ENCODE measurements at places on chromosomes 2 and 18.
A peak's percentile ranks its signal among the peaks of the same experiment; 100 is the strongest.

DNA sequence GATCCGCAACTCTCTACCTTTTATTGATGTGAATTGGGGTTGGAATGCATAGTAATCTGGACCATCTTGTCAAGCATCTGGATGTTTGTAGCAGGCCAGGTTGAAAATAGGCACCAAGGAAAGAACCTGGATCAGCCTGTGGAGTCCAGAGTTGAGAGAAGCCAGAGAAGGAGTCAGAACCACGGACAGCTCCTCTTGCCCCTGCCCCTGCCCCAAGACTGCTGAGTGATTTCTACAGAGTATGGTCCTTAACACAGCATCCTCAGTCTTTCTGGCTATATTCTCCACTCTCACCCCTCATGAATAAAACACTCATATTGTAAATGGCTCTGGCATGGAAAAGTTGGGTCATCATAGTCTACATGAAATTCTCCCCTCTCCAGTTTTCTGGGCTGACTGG, 154.6 kb downstream of the LOXHD1 start:
- no peak for ATAC-seq

- ATAC-seq: no peak
Observed at GRCh38 chr2:188573453-188573852, 281.8 kb downstream of the GULP1 start.

GRCh38 chr18:23573626-23574431, 12.5 kb downstream of the NPC1 start:
- peak; percentile 92 for ATAC-seq

GRCh38 chr2:238895891-238896600, 48.2 kb downstream of the TWIST2 start:
- no peak for ATAC-seq

DNA sequence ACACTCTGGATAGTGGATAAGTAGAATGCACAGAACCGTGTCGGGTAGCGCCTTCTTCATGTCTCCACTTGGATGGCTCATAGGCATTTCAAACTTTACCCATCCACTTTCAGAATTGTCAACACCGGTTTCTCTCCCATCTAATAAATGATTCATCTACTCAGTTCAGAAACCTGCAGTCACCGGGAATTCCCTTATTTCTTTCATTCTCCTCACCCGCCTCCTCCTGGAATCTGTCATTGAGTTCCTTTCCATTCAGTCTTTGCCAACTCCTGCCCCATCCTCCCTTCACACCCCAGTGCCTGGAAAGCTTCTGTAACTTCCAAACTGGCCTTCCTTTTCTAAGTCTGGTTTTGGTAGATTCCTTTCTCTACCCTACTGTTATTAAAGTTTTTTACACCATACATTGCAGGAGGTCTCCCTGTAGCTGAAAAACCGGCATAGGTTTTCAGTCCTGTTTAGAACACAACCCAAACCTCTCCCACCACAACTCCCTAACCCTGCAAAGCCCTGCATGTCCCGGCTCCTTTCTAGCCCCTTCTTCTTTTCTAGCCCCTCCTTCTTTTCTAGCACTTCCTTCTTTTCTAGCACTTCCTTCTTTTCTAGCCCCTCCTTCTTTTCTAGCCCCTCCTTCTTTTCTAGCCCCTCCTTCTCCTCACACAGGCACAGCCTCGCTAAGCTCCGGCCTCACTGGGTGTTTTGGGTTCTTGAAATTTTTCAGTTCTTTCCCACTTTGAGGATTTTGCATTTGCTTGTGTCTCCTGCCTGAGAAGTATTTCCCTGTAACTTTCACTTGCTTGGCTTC, 133.9 kb upstream of the KLHL14 start:
- no peak for ATAC-seq

- peak; percentile 15 for ATAC-seq
Observed at GRCh38 chr2:191015239-191015638, 1.3 kb upstream of the STAT1 start.

- no peak for ATAC-seq
Observed at GRCh38 chr18:61833978-61834377, 58.8 kb downstream of the RNF152 start.

GRCh38 chr2:152618193-152618564, 99.1 kb downstream of the PRPF40A start:
- no peak for ATAC-seq

- ATAC-seq: no peak
Observed at GRCh38 chr2:139652385-139652784, 872.2 kb upstream of the NXPH2 start.

GRCh38 chr2:224638301-224638823, 53.2 kb upstream of the CUL3 start:
- ATAC-seq: peak; percentile 95

DNA sequence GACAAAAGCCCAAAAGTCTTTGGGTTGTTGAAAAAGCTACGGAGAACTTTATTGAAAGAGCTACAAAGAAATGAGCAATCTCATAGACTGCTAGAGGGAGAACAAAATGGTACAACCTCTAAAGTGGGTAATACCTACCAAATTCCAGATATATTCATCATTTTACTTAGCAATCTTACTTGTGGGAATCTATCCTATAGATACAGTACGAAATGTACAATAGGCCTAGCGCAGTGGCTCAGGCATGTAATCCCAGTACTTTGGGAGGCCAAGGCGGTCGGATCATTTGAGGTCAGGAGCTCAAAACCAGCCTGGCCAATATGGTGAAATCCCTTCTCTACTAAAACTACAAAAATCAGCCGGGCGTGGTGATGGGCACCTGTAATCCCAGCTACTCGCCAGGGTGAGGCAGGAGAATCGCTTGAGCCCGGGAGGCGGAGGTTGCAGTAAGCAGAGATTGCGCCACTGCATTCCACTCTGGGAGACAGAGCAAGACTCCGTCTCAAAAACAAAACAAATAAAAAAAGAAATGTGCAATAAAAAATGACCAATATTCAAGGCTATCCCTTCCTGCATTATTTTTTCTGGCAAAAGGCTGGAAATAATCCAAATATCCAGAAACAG, 10.1 kb downstream of the EXOC6B start:
- ATAC-seq: no peak

GRCh38 chr18:44041553-44041952, 639.1 kb upstream of the SETBP1 start:
- no peak for ATAC-seq

DNA sequence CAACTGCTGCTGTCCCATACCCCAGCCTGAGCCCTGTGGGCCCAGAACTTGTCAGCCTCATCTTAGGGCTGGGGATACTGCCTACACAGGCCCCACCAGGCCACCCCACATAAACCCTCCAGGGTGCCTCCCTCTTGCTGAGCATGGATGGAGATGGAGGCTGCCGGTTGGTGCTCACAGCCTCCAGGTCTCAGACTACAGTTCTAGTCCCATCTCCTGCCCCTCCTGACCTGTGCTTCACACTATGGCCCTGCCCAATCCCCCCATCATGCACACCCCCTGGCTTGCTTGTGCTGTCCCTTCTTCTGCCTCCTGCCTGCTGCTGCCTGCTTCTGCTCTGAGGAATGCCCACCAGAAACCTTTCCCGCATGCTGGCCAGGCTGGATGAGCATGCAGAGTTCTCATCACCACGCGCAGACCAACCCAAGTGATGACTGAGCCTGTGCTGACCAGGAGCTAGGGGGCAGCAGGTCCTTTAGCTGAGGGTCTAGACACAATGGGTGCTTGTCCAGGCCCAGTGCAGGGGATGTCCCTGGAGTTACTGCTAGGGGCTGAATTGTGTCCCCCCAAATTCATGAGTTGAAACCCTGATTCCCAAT, 138.4 kb upstream of the HS6ST1 start:
- ATAC-seq: no peak

DNA sequence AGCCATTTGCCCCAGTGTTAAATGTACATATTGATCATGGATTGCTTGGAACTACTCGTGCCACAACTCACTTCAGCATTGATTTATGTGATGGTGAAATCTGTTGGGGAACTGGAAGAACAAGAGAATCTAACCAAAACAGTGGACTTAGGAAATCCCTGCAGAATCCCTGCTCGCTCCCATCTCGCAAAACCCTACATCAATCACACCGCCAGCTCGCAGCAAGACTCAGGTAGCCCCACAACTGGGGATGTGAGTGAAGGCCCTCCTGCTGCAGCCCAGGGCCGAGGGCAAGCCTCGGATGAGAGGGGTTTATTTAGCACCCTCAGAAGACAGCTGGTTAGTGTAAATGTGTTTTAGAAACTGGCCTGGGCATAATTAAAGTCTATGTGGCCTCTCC, 171.6 kb downstream of the ANAPC1 start:
- no peak for ATAC-seq

- peak; percentile 85 for ATAC-seq
Observed at GRCh38 chr2:15316370-15316814, 244.7 kb downstream of the NBAS start.

GRCh38 chr2:73233932-73234832, at the start of gene CCT7:
TSS of gene CCT7 (plus strand) at chr2:73234308. CDS start at chr2:73234379, 71 bp downstream.
- ATAC-seq: peak; percentile 63

- no peak for ATAC-seq
Observed at GRCh38 chr2:149561309-149561926, 26.2 kb downstream of the MMADHC start.

- ATAC-seq: no peak
Observed at GRCh38 chr18:48992791-48993555, 42.2 kb upstream of the SMAD7 start.

- ATAC-seq: no peak
Observed at GRCh38 chr2:187900021-187900420, 345.8 kb upstream of the TFPI start.

GRCh38 chr2:19871836-19872235, 29.9 kb downstream of the TTC32 start:
- ATAC-seq: no peak

GRCh38 chr2:63975437-63976124, 43.6 kb downstream of the VPS54 start:
- peak; percentile 77 for ATAC-seq

GRCh38 chr2:175350105-175350504, 168.6 kb upstream of the ATP5MC3 start:
- no peak for ATAC-seq

- ATAC-seq: peak; percentile 93
Observed at GRCh38 chr2:119827866-119828507, 68.3 kb downstream of the PTPN4 start.

- ATAC-seq: no peak
Observed at GRCh38 chr2:220103596-220103995, 476.2 kb downstream of the SLC4A3 start.

DNA sequence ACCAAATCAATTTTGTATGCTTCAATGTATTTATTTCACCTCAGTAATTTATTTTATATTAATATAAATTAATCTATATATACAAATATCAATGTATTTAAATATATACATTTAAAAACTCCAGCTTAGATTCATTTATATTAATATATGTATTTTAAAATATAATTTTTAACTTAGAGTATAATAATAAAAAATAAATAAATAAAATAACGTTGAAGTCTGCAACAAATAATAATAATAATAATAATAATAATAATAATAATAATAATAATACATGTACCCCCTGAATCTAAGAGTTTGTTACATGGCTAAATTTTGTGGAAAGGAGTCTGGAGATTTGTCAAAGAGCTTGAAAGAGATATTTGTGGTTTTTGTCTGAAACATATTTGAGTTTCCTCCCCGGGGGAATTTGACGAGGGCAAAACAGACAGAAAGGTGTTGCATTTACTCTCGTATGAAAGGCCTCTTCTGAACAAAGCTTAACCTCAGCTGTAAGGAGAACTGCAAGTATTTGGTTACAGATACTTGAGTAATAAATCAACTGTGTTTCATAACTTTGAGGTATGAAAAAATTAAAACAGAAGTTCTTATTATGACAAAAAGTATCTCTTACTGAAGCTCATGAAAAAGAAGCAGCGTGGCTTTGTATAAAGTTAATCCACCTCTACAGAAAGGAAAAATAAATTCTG, 93.4 kb downstream of the CDH19 start:
- no peak for ATAC-seq

DNA sequence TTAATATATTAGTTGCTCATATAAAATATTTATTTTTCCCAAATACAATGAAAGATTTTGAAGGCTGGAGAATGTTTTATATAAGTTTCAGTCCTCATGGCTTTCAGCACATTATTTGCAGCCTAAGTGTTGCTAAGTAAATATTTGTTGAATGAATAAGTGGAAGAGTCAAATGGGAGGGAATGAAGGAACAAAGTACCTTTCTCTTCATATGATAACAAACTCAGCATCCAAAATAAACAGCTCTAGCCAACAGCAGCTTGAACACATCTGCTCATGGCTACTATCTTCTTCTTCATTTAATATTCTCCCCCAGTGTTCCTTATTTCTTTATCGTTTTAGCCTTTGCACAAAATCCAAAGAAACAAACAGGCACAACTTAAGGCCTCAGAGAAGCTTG, 385.2 kb upstream of the PIK3C3 start:
- ATAC-seq: no peak

GRCh38 chr18:11482271-11482670, 127.1 kb upstream of the SLC35G4 start:
- ATAC-seq: no peak

- no peak for ATAC-seq
Observed at GRCh38 chr2:189222468-189223105, 43.0 kb upstream of the COL5A2 start.

GRCh38 chr2:222427646-222428301, 3.4 kb downstream of the SGPP2 start:
- peak; percentile 13 for ATAC-seq

DNA sequence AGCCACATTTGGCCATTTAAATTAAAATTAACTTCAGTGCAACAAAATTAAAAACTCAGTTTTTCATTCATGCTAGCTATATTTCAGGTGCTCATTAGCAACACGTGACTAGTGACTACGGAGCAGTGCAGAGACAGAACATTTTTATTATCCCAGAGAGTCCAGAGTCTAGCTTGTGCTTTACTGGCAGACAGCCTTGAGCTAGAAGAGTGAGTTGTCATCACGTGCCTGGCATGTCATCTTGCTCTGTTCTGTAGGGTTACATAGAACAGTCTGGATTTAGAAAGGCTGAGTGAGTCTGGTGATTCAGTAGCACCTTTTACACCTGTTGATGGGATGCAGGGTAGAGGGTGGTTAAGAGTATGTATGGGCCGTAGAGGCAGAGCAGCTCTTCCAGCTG, 136.9 kb upstream of the IL1R2 start:
- no peak for ATAC-seq

DNA sequence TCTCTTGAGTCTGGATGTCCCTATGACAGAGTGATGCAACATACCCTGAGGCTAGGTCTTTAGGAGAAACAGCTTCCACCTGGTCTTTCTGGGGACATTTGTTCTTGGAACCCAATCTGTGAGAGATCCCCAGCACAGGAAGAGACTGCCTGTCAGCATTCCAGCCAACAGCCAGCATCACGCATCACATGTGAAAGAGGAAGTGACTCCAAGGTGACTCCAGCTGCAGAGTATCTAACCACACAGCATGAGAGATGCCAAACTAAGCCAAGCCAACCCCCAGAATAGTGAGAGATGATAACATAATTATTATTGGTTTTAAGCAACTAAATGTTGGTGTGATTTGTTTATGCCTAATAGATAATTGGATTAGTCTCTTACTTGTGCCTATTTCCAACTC, 35.7 kb downstream of the C18orf63 start:
- peak; percentile 63 for ATAC-seq

GRCh38 chr18:69196336-69196735, 204.4 kb upstream of the DOK6 start:
- ATAC-seq: no peak

DNA sequence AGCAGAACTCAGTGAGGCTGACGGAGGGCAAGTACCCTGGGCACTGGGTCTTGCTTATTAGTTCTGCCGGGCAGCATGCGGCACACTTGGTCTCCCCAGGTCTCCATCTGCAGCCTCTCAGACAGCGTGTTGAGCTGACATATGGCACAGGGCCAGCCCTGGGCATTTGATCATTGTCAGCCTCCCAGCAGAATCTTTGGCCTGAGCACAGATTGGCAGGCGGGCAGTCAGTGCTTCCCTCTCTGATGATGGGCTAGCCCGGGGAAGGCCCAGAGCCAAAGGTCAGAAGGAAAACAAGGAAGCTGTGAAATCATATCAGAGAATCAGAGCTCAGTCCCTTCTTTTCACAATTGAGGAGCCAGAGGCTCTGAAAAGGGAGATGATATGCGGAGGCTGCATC, 150.1 kb upstream of the LRRTM1 start:
- no peak for ATAC-seq
